Activated CD4-positive, alpha-beta T cell treated with anti-CD3 and anti-CD28 coated beads for 4 hours (primary cell): ENCODE measurements at places on chromosomes 3 and 15.
A peak's percentile ranks its signal among the peaks of the same experiment; 100 is the strongest.

DNA sequence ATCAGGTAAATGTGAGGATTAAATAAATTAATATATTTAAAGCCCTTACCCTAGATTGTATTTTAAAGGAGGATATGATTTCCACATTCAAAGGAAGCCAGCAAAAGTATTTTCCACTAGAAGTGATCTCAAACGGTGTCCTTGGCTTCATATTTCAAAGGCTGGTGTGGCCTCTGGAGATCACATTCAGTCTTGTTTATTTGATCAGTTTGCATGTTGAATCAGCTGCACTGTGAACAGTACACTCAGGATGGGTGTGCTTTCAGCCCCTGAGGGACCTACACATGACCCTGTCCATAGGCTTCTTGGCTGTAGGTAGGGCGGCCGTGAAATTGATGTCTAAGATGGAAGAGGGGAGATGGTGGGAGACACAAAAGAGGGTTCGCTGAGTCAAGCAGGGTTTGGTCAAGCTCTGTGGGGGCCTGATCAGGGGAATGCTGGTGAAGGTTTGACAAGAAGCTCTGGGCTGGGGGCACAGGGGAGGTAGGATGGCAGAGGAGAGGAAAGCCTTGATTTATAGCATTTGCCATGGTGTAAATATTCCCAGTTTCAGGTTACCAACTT is 21.9 kb downstream of the CYP8B1 start:
- no peak for DNase-seq

DNA sequence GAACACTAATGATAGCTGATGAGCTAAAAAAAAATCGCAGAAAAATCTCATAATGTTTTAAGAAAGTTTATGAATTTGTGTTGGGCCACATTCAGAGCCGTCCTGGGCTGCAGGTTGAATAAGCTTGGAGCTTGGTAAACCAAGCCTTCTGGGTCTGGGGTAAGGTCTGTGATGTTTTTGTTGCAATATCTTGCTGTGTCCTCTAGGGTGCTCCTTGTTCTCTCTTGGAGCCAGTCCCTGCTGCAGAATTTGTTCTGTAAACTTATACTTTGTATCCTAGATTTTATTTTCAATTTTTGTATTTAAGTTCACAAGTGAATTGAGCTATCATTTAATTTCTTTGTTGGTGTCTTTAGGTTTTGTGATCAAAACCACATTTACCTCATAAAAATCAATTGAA is 143.7 kb downstream of the NR1D2 start:
- no peak for DNase-seq

DNA sequence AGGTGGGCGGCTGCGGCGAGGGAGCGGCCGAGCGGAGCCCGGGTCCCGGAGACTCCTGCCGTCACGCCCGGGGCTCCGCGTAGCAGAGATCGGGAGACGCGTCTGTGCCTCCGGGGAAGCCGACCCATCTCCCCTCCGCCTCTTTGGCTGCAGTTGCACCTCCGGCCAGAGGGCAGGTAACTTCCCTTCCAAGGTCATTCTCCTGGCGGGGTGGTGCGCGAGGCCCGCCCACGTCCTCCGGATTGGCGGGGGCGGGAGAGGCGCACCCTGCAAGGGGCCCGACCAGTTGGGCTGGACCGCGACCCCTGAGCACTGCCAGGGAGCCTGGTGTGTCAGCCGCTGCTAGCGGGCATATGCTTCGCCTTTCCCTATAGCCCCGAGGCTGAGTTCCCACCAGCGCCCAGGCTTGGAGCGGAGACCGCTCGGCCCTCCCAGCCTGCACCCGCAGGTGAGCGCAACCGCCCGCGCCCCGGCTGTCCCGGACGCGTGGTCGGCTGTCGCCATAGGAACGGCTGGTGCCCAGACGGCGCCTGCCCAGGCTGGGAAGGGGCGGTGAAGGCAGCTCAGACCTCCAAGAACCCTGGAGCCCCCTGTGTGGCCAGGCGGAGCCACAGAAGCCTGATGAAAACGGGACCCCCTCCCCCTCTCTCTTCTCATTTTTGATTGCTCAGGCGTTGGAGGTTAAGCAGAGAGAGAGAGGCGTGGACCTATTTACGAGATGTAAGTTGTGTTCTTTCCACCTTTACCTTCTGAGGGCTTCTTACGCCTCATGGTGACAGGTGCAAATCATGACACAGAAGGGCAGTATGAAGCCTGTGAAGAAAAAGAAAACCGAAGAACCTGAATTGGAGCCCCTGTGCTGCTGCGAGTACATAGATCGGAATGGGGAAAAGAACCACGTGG is 453 bp downstream of the ZDHHC23 start:
- peak; percentile 26 for DNase-seq

GRCh38 chr15:27993544-27993943 is 105.6 kb downstream of the OCA2 start:
- no peak for DNase-seq

GRCh38 chr3:21734746-21735145 is 16.3 kb downstream of the ZNF385D start:
- DNase-seq: no peak

GRCh38 chr15:39638041-39638440 is 57.2 kb downstream of the THBS1 start:
- DNase-seq: no peak

GRCh38 chr3:107212618-107213017 is 164.6 kb upstream of the CCDC54 start:
- no peak for DNase-seq

DNA sequence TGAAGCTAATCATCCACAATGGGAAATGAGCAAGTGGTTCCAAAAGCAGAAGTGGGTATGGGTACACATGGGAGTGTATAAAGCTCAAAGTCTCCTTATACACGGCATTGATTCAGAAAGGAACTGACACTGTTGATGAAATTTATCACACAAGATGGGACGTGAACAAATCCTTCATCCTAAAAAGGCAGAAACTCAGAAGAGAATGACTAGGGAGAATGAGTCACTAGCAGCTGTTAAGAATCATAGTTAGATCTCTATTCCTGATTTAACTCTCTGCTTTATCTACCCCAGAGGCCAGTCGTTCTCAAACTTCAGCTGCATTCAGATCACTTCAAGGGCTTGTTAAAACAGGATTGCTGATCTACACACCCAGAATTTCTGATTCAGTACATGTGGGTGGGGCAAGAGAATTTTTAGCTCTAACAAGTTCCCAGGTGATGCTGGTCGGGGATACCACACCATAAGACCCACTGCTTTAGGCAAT is 97.7 kb upstream of the PHLDB2 start:
- no peak for DNase-seq

DNA sequence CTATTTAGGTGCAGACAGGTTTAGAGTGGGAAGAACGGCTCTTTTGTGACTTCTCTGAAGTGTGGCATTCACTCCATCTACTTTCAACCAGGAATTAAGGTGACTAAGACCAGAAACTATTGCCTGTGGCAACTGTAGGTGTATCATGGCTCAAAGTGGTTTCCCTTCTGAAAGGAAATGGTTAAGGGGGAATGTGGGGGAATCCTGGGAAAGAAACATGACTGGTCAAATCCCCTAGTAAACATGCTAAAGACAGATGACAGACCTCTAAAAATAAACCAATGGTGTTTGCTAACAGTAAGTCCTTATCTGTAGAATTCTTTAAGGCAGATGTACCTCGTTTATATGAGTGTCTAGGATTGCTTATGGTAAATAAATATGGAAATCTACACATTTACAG is 56.9 kb downstream of the MEGF11 start:
- DNase-seq: no peak

- no peak for DNase-seq
Observed at GRCh38 chr3:184786280-184786941, 25.6 kb upstream of the VPS8 start.

- DNase-seq: no peak
Observed at GRCh38 chr3:171770689-171771620, 39.3 kb downstream of the PLD1 start.

- DNase-seq: no peak
Observed at GRCh38 chr3:190119461-190120268, 1.0 kb downstream of the P3H2 start.

GRCh38 chr3:15743587-15744009 is 54.2 kb downstream of the ANKRD28 start:
- no peak for DNase-seq

DNA sequence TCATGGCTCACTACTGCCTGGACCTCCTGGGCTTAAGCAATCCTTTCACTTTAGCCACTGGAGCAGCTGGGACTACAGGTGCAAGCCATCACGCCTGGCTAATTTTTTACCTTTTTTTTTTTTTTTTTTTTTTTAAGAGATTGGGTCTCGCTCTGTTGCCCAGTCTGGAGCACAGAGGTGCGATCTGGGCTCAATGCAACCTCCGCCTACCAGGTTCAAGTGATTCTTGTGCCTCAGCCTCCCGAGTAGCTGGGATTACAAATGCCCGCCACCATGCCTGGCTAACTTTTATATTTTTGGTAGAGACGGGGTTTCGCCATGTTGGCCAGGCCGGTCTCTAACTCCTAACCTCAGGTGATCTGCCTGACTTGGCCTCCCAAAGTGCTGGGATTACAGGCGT is 50.7 kb upstream of the MELTF start:
- DNase-seq: no peak

- no peak for DNase-seq
Observed at GRCh38 chr3:18424213-18424728, 868 bp downstream of the SATB1 start.

- DNase-seq: no peak
Observed at GRCh38 chr3:120454076-120454689, 3.4 kb upstream of the FSTL1 start.

DNA sequence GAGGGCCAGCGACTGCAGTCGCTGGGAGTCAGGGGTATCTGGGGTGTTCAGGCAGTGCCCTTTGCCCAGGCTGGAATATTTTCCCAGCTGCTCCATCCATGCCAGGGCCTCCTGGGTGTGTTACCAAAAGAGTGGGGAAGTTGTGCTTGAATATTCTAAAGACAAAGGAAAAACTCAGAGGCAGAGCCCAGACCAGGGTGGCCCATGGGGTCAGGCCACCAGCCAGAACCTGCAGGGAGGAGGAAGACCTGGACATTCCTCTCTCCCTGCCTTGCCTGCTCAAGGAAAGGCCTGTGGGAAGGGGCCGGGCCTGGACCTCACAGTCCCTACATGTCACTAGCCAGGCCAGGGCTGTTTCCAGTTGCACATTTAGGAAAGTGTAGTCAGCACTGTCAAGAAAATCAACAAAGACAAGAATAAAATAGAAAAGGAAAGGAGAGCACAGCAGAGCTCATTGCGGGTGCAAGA is 16.0 kb upstream of the KLF15 start:
- DNase-seq: no peak

DNA sequence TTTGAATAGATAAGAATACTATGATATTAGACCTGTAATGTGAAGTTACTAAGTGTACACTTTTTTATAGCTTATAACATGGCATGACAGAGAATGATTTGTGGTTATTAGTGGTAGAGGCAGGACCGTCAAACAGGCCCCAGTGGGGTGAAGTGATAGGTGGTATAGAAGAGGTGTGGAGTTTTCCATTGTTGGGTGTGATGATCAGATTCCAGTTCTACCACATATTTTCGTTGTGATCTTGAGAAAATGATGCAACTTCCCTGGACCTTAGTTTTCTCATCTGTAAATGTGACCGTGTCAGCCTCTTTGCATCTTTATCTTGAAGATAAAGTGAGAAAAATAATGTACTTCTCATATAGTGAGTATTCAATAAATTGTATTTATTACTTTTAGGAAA is 30.3 kb upstream of the UTS2B start:
- no peak for DNase-seq

GRCh38 chr3:189516039-189516438 is 115.2 kb upstream of the TP63 start:
- no peak for DNase-seq

DNA sequence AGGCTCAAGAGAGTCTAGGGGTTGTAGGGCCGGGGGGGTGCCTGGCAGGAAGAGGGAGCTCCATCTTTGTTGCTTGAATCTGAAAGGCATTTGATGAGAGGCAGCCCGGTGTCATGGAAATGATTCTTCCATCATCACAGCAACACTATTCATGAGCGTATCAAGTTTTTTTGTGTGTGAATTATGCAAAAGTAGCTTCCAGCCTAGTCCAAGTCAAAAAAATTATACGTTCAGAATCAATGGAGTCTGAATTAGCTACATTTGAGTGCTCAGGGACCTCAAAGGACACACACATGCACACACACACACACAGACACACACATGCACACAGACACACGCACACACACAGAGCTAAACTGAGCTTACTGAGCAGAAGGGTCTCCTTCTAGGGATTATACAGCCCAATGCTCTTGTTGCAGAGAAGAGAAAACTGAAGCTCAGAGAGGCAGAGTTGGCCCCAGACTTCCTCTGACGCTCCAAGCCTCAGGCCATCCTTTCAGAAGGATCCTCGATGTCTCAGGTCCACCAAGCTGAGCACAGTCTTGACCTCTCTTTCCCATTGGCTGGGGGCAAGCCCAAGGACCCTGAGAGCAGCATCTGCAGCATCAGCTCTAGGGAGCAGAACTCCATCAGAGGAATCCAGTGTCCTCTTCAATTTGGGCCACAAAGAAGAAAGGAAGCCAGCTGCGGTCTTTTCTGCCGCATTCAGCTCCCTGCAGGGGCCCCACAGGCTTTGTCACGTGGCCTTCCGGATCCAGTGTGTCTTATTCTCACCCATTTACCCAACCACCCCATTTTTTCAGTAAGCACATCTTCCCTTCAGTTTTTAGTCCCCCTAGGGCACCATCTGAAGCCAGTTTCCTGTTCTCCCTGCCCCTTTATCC is 228.0 kb downstream of the UACA start:
- DNase-seq: peak; percentile 33

DNA sequence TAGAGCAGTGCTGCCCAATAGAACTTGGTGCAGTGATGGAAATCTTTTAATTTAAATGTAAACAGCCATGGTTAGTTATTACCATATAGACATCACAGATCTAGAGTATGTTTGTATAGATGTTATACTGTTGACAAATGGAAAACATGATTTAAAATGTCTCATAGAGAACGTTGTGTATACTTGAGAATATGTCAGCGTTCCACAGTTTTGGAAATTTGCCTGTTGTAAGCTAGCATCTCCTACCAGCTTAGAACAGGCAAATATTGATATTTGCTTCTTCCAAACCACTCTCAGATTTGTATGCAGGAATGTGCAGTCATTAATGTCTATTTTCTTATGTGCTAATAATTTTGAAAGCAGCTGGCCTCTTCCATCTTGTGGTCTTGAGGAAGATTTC is 8.4 kb upstream of the LXN start:
- no peak for DNase-seq

GRCh38 chr3:190339130-190339529 is 16.9 kb upstream of the CLDN1 start:
- DNase-seq: no peak

- no peak for DNase-seq
Observed at GRCh38 chr3:141384157-141384556, 15.9 kb downstream of the ZBTB38 start.
